Activated T-helper 1 cell treated with anti-CD3 and anti-CD28 coated beads, Interleukin-12 subunit alpha, Interleukin-12 subunit beta, Interleukin-2, Interleukin-4 antibody, amounts not matched to agents 30 ng/mL and 10 ng/mL and 1 ng/mL, durations not matched to agents 14 hours and 24 hours and 36 hours (primary cell): ENCODE measurements at places on chromosomes 4 and X. TPM values are rescaled to one million over a fixed set of nuclear protein-coding genes. Genes with fewer than 3 reads are reported as not detected.

DNA sequence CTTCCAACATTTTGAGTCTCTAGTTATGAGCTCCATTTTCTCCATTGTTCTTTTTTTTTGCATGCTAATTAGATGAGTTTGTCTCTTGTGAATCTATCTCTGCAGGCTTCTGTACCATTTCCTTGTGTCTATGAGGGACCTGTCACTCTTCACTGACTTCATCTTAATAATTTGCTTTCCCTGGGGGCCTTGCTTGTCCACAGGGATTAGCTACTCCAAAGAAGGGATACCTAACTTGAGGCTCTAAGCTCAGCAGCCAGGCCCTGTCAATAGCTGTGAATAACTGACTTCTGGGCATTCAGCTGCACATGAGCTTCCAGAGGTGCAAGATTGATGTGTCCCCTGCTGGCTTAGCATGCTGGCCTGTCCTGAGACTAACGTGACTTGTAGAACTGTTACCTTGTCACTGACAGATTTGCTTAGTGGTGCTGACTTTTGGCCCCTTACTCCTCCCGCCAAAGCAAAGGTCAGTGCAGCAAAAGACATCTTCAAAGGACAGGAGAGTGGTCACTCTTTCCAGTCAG, 124.6 kb downstream of the AFF2 start:
- no peaks in the 10 kb centered on the region for H3K36me3 ChIP-seq
- H3K4me1 ChIP-seq, result no peaks in the 10 kb centered on the region
- no peaks in the 10 kb centered on the region for H3K27me3 ChIP-seq
- DNase-seq, result no peak

DNA sequence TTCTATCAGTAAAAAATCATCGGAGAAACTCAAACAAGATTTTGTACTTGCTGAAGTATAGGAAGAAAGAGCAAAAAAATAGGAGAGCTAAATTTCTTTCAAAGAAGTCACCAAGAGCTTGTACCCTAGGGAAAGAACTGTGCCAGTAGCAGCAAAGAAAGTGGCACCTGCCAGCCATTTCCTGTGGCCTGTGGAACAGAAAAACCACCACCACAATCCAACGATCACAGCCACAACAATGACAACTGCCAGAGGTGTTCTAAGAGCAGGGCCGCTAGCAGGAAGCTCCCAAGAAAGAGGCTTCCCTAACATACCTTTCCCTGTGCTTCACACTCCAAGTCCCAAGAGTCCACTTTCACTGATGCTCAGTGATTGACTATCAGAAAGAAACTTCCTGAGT, 266.1 kb upstream of the GPC4 start:
- H3K27ac ChIP-seq, result no peak overlapping the region
- H3K4me3 ChIP-seq, result no peak overlapping the region
- no peaks in the 10 kb centered on the region for H3K4me1 ChIP-seq
- H3K27me3 ChIP-seq, result peaks cover 2% of the 10 kb centered on the region
- H3K36me3 ChIP-seq, result no peaks in the 10 kb centered on the region

GRCh38 chr4:39613093-39613656, 25.5 kb downstream of the SMIM14 start:
- no peak overlapping the region for H3K27ac ChIP-seq
- H3K36me3 ChIP-seq, result peaks cover 1% of the 10 kb centered on the region
- H3K4me1 ChIP-seq, result peaks cover 11% of the 10 kb centered on the region
- no peak for DNase-seq

GRCh38 chr4:159374749-159375530, 272.1 kb downstream of the RAPGEF2 start:
- H3K27ac ChIP-seq, result no peak overlapping the region
- peaks cover 4% of the 10 kb centered on the region for H3K27me3 ChIP-seq
- DNase-seq, result no peak
- H3K4me3 ChIP-seq, result no peak overlapping the region
- H3K4me1 ChIP-seq, result no peaks in the 10 kb centered on the region
- no peaks in the 10 kb centered on the region for H3K36me3 ChIP-seq

DNA sequence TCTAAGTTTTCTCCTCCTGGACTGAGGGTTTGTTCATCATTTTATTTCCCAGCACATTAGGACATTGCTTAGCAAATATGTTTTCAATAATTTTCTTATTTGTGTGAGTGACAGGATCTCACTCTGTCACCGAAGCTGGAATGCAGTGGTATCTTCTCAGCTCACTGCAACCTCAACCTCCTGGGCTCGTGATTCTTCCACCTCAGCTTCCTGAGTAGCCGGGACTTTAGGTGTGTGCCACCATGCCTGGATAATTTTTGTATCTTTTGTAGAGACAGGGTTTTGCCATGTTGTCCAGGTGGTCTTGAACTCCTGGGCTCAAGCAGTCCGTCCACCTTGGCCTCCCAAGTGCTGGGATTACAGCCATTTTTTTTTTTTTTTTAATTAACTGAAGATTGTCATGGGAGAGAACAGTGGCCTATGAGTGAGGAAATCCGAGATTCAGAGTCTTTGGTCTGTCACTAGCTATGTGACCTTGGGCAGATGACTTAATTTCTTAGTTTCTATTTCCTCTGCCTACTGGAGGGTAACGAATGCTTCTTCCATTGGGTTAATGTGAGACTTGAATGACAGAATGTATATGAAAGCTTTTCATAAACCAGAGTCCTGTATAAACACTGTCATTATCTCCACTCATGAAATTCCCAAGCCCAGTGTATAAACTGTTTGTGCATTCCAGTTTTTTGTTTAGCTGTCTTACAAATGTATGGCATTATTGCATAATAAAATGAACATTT, 23.9 kb downstream of the MOB1B start:
- H3K36me3 ChIP-seq, result peaks cover 3% of the 10 kb centered on the region
- H3K4me3 ChIP-seq, result peak overlapping the region; percentile 37
- H3K27me3 ChIP-seq, result no peaks in the 10 kb centered on the region
- H3K27ac ChIP-seq, result peak overlapping the region; percentile 74

GRCh38 chr4:82798168-82799005, at the start of gene SCD5:
Gene SCD5, minus strand, starts transcription at chr4:82798796. Its CDS starts 259 bp downstream, at chr4:82798537.
- peak; percentile 24 for DNase-seq
- H3K4me1 ChIP-seq, result peaks cover 10% of the 10 kb centered on the region

DNA sequence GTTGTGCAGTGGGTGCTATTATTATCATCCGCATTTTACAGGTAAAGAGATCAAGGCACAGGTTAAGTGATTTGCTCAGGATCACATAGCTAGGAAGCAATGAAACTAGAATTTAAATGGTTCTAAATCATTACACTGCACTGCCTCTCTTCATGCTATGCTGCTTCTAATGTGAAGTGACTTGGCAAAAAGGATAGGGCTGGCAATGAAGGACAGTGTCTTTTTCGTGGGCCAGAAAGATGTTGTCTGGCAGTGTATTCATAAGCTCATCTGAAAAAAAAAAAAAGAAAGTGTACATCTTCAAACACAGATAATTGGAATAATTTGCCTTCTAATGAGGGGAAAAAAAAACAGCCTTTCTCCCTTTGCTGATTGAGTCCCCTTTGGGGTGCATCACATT, 132.2 kb upstream of the FUNDC1 start:
- H3K36me3 ChIP-seq, result no peaks in the 10 kb centered on the region
- no peaks in the 10 kb centered on the region for H3K4me1 ChIP-seq
- no peak overlapping the region for H3K4me3 ChIP-seq
- no peak overlapping the region for H3K27ac ChIP-seq
- no peaks in the 10 kb centered on the region for H3K27me3 ChIP-seq

- peaks cover 5% of the 10 kb centered on the region for H3K36me3 ChIP-seq
- peak; percentile 29 for DNase-seq
- peaks cover 20% of the 10 kb centered on the region for H3K4me1 ChIP-seq
- no peak overlapping the region for H3K27ac ChIP-seq
- H3K4me3 ChIP-seq, result no peak overlapping the region
Measured at GRCh38 chr4:123616951-123617461, 220.4 kb downstream of the SPRY1 start.

- no peak overlapping the region for H3K4me3 ChIP-seq
- H3K27me3 ChIP-seq, result no peaks in the 10 kb centered on the region
- H3K27ac ChIP-seq, result no peak overlapping the region
- no peaks in the 10 kb centered on the region for H3K4me1 ChIP-seq
- no peaks in the 10 kb centered on the region for H3K36me3 ChIP-seq
- no peak for DNase-seq
Measured at GRCh38 chr4:170248576-170248975, 158.8 kb upstream of the AADAT start.

- no peaks in the 10 kb centered on the region for H3K36me3 ChIP-seq
- H3K4me3 ChIP-seq, result no peak overlapping the region
- H3K27me3 ChIP-seq, result no peaks in the 10 kb centered on the region
- H3K4me1 ChIP-seq, result no peaks in the 10 kb centered on the region
Measured at GRCh38 chr4:16417198-16417597, 190.9 kb upstream of the TAPT1 start.

DNA sequence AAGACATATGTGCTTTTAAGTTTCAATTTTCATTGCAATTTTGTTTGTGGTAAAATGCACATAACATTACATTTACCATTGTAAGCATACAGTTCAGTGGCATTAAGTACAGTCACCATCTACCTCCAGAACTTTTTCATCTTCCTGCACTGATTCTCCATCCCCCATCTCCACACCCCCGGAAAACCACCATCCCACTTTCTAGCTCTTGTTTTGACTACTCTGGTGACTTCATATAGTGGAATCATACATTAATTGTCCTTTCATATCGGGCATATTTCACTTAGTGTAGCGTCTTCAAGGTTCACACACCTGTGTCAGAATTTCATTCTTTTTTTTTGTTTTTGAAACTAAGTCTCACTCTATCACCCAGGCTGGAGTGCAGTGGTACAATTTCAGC, 143.5 kb downstream of the GPR143 start:
- H3K4me1 ChIP-seq, result peaks cover 31% of the 10 kb centered on the region
- DNase-seq, result no peak
- no peak overlapping the region for H3K4me3 ChIP-seq
- no peak overlapping the region for H3K27ac ChIP-seq

DNA sequence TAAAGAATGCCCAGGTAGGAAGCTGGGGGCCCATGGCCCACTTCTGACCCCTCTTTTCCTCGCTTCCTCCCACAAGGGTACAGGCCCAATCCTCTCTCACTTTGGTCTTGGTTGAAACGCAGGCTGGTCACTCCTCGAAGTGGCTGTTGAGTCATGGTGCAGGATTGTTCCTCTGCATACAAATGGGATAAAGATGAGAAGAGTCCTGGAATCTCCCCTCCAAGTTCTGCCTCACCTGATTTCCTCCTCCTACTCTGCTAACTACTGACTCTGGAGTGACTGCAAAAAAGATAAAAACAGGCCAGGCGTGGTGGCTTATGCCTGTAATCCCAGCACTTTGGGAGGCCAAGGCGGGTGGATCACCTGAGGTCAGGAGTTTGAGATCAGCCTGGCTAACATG, 1.7 kb downstream of the WDR45 start:
- no peaks in the 10 kb centered on the region for H3K27me3 ChIP-seq
- no peak overlapping the region for H3K27ac ChIP-seq
- peaks cover 16% of the 10 kb centered on the region for H3K36me3 ChIP-seq
- no peak for DNase-seq
- H3K4me3 ChIP-seq, result no peak overlapping the region

Gene EGFL6
- 2.0 and 2.5 TPM in 2 replicates for total RNA-seq

Gene AMTN
- not detected in 2 replicates for total RNA-seq

Gene NDST3
- not detected in 2 replicates for total RNA-seq

Gene SMIM10L2A
- 1.3 TPM in 2 replicates for total RNA-seq
